ENCODE measurements at places on chromosomes 2 and 18. TPM values are rescaled to one million over a fixed set of nuclear protein-coding genes. Genes with fewer than 3 reads are reported as not detected.

Gene MOGAT1
- not detected for polyA plus RNA-seq

Gene DHRS9
- polyA plus RNA-seq: 0.34 TPM

DNA sequence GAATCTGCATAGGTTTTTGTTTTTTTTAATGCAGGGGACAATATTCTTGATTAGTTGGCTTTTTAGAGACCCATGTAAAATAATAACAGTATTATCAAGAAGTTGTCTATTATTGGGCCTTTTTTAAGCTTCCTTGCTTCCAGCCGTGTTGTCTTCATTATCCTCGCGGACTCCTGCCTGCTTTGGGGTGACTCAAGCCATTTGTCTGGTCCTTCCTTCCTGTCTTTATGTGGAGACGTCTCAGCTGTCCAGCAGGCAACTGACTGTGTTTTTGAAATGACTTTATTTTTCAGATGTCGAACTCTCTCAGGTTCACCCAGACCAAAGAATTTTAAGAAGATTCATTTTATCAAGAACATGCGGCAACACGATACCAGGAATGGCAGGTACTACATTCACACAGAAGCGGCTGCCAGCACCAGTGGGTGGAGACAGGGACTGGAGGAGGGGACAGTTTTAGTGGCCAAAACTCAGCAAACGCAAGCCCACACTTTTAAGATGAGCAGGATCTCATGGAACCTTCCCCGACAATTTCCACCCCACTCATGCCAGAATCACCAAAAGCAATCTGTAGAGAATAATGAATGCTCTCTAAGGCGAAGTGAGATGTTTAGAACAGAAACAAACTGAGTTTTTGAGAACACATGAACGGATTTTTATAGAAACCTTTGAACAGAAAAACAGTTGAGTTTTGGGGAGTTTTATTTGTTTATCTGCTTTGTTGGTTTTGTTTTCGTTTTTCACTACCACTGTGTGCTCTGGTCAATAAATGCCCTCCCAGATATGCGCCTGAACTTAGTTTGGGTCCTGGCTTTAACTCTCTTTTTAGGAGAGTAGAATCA, 59.1 kb downstream of the CABLES1 start:
- DNase-seq: no peak

GRCh38 chr18:51623653-51624052, 426.2 kb upstream of the MEX3C start:
- no peak for DNase-seq

Gene AFF3
- 3.5 TPM for polyA plus RNA-seq

GRCh38 chr2:65916177-65916576, 483.8 kb upstream of the SPRED2 start:
- no peak for DNase-seq

Gene CRYGD
- polyA plus RNA-seq: not detected

Gene CYS1
- polyA plus RNA-seq: 14.6 TPM

GRCh38 chr2:109155553-109156451, 26.8 kb downstream of the SH3RF3 start:
- no peak for DNase-seq

GRCh38 chr18:32550963-32551362, 80.3 kb upstream of the GAREM1 start:
- DNase-seq: no peak

Gene HOXD3
- 3.3 TPM for polyA plus RNA-seq

Gene CABYR
- 3.3 TPM for polyA plus RNA-seq

Gene CCL20
- polyA plus RNA-seq: 0.49 TPM

- DNase-seq: no peak
Measured at GRCh38 chr18:13137670-13138419, 80.7 kb upstream of the LDLRAD4 start.

DNA sequence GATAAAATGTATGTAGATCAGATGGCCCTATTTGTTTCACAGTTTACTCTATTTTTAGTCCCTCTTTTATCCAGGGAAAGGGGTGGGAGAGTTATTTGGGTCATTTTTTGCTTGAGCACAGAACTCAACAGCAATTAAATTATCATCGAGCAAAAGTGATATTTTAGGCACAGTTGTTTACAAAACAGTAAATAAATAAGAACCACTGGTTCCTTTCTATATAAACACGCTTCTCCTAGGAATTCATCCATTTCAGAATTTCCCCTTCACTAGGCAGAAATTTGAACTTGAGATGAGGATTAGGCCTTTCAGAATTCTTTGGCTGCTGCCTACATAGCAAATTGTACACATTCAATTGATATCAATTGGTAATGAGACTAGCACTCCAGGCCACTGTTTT, 812.4 kb downstream of the CNTNAP5 start:
- no peak for DNase-seq

- no peak for DNase-seq
Measured at GRCh38 chr18:35993013-35993412, 20.5 kb downstream of the RMP24 start.

DNA sequence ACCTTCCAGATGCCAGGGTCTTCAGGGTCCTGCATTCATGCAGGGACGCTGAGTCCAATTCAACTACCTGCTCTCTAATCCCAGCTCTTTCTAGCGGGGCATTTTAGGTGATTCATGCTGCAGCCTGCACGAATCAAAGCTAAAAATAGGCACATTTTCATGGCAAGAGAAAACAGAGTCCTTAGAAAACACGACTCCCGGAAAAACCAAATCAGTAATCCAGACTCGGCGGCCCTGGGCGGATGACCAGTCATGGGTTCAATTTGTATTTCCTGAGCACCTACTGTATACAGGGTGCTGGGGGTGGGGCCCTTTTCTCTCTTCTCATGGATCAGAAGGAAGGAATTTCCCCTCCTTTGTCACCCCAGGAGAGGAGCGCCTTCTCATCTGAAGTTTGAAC, 64.4 kb downstream of the LONRF2 start:
- DNase-seq: no peak

DNA sequence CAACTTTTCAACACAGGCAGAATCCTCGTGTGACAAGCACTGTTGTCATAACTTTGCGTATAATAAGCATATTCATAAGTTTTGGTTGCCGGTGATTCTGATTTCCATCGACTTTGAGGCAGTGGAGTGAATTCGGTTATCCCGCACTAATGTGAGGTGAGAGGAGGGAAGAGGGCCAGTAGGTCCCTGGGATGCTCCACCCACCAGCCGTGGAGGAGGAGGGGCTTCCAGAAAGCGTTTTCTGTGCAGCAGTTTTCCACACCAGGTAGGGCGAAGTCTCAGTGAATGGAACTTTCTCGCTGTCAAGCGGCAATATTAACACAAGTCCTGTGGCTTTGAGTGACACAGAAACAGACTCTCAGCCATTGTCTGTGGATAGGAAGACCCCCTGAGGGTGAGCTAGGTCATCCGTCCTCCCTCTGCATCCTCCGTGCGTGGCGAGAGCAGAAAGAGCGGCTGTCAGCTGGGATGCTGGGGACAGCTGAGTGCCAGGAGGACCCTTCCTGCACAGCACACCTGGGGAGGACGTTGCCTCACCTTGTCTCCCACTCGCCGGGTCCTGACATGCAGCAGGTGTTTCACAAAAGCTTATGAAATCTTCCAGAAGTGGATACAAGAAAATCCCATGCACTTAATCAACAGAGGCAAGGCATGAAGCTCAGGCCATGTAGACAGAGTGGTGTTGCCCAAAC, 67.5 kb downstream of the DCDC2C start:
- DNase-seq: no peak

Gene APOB
- 0.03 TPM for polyA plus RNA-seq

DNA sequence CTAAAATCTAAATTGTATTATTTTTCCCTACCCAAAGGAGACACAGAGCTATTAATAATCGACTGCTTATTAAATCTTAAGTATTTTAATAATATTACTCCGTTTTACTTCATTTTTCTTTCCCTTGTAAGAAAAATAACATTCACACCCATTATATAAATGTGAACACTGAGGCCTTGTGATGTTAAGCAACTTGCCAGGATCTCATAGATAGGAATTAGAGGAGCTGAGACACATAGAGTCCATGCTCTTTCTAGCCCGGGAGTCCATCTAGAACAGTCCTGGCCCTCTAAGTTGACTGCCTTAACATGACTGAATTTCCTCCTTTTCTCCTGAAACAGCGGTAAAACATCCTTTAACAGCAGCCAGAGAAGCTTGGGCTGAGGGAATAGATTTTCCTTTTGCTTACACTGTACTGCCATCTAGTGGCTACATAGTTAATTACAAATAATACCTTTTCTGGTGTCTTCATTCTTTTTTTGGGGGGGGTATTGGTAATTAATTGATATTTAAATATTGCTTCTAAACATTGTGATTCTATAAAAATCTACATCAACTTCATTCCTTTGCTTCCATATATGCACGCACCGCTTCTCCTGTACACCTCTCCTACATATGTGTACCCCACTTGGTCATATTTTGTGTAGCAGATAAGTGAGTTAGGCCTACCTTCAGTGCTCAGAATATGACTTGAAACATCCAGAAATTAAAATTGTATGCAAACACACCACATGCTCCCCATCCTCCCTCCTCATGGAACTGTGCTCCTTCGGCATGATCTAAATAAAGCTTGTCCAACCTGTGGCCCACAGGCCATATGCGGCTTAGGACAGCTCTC, 125.8 kb upstream of the HNMT start:
- peak; percentile 43 for DNase-seq

DNA sequence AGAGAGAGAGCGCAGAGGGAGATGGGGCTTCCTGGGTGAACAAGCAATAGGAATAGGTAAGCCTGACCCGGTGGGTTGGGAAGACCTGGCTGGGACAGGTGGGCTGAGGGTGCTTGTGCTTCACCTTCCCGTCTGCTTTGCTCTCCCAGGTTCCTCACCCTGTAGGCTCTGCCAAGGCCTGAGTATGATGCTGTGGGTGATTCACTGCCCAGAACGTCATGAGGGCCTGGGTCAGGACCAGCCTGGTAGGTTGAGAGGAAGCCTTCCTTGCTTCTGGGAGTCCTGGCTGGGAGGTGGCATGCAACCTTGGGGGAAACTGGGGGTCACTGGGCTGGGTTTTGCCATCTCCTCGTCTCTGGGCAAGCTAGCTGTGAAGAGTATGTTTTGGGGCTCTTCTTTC, 220.2 kb upstream of the APCDD1 start:
- DNase-seq: no peak

Gene GPBAR1
- polyA plus RNA-seq: 2.3 TPM

GRCh38 chr2:26582890-26583289, 58.3 kb downstream of the CIB4 start:
- no peak for DNase-seq

DNA sequence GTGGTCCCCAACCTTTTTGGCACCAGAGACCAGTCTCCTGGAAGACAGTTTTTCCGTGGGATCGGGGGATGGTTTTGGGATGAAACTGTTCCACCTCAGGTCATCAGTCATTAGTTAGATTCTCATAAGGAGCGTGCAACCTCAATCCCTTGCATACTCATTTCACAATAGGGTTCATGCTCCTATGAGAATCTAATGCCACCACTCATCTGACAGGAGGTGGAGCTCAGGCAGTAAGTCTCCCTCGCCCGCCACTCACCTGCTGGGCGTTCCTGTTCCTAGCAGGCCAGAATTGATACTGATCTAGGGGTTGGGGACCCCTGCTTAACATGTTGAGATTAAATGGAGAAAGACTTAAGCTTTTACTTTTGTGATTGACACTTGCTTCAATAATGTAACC, 9.9 kb downstream of the NABP1 start:
- DNase-seq: no peak

- no peak for DNase-seq
Measured at GRCh38 chr2:168114040-168114439, 133.4 kb downstream of the STK39 start.

DNA sequence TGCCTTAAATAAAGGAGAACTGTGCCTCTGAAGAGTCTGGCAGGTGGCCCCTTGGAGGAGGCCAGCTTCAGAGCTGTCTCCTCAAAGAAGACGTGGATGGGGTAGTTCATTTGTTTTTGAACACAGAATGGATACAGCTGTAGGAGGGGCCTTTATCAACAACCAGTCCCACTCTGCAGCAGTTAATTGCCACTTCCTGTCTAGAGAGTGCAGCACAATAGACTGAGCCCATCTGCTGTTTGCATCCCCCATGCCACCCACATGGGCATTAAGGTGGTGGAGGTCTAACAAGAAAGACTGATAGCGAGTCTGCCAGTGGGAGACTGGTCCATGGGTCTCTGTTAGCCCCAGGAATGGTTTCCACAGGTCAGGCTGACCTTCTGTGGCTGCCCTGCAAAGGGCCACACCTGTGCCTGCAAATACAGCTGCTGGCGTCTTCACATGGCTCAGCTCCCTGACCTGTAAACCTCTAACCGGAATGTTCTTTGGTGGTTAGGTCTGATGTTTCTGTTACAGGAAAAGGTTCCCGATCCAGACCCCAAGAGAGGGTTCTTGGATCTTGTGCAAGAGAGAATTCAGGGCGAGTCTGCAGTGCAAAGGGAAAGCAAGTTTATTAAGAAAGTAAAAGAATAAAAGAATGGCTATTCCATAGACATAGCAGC, 153.3 kb upstream of the ITGA6 start:
- DNase-seq: no peak

DNA sequence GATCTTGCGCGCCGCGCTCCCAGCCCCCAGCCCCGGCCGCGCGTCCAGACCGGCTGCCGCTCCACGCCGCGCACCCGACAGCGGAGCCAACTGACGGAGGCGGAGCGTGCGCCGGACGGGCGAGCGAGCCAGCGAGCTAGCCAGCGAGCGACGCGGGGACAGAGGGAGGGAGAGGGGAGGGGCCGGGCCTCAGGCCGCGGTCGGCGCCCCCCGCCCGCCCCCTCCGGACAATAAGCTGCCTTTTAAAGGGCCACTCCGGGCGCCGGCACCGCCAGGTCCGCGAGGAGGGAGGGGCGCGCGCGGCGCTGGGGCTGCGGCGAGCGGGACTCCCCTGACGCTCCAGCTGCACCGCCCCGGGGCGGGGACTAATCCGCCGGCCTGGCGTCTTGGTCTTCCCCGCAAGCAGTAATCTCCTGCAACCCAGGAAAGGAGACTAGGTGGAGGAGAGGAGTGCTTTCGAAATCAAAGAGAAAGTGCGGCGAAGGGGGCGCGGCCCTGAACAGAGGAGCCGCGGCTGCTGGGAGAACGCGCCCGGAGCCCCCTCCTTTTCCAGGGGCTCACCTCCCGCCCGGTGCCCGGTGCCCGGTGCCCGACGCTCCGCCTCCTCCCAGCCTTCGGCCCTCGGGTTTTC, at the start of gene BIN1:
Gene BIN1 (minus strand): TSS at position 164 of the 631 bp plus-strand sequence. CDS start 211 bp downstream, outside the sequence.
- peak; percentile 75 for DNase-seq

DNA sequence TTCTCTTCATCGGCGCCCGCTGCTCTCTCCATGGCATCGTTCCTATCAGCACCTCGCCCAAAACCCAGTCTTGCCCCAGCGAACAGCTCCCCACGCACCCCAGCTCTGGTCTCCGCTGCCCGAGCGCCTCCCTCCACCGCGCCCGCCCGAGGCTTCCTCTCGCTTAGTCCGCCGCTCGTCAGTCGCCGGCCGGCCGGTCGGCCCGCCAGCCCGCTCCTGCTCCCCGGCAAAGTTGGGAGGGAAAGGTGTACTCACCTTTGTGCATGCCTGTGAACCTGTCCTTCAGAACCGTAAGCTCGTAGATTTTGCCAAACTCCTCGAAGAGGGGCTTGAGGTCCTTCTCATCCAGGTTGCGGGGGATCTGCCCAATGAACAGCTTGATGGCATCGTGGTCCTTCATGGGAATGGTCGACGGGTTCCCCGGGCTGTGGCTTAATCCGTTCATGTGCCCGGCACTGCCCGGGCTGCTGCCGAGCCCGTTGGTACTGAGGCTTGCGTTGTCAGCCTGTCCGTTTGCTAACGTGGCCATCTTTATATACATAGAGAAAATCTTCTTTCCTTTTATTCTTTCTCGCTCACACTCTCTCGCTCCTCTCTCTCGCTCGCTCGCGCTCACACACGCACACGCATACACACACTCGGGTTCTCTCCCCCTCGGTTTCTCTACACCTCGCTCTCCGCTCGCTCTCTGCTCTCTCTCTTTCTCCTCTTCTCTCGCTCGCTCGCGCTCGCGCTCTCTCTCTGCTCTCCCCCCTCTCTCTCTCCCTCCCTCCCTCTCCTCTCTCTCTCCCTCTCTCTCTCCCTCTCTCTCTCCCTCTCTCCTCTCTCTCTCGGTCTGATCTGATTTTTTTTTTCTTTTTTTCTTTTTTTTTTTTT, at the start of gene CELF4:
Gene CELF4 (minus strand): TSS at position 698 of the 876 bp plus-strand sequence.
- DNase-seq: no peak

Gene LONRF2
- polyA plus RNA-seq: 1.5 TPM
